ENCODE measurements at places on chromosomes 12 and 14.

GRCh38 chr12:28868414-28868813 lies 280.7 kb upstream of the FAR2 start:
- DNase-seq = no peak

GRCh38 chr12:124482901-124483799 lies 84.3 kb downstream of the NCOR2 start:
- DNase-seq = no peak

GRCh38 chr14:68672609-68673285 lies 120.1 kb downstream of the ZFP36L1 start:
- no peak for DNase-seq

- no peak for DNase-seq
These were observed 22.2 kb downstream of the JAG2 start for GRCh38 chr14:105146181-105146975.

DNA sequence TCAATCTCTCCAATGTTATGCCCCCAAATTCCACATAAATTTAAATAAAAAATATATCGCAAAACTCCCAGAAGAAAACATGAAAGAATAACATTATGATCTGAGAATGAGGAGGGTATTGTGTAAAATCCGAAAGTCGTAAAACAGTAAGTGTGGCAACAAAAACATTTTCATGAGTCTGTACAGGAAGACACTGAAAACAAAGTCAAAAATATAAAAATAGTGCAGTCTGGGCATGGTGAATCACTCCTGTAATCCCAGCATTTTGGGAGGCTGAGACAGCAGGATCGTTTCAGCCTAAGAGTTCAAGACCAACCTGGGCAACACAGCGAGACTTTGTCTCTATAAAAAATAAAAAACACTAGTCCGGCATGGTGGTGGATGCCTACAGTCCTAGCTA lies 57.1 kb downstream of the SPTLC2 start:
- no peak for DNase-seq

DNA sequence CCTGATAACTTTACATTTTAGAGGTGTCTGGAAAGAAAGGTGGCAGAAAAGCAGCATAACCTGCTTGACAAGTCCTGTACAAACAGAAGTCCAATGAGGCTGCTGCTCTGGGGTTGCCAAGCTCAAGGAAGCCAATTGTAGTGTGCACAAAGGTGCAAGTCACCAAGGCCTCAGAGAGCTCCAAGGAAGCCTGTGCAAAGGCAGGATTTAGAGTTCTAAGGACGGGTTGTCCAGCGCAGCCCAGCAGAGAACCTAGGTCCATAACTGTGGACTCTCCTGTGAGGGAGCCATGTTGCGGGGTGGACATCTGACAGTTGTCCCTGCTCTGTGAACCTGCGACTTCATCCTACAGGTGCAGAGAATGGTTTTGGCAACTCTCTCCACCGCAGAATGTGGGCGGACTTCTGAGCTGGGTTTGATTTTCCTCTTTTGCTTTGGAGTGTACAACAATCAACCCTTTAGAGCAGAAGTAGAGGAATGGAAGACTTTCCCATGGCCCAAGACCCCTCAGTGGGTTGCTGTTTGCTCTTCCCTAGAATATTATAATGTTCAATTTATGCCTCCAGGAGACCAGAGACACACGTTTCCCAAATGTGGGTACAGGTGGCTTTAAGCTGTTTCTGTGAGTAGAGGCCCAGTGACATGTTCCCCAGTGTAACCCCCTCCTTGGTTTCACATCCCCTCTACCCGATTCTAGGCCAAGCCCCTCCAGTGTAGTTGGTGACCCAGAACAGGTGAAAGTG lies 81.0 kb downstream of the ETV6 start:
- no peak for DNase-seq

- DNase-seq = no peak
These were observed 339.6 kb upstream of the TBX3 start for GRCh38 chr12:115023279-115024265.
